Activated T-helper 1 cell treated with anti-CD3 and anti-CD28 coated beads, Interleukin-12 subunit alpha, Interleukin-12 subunit beta, Interleukin-2, Interleukin-4 antibody, amounts not matched to agents 30 ng/mL and 10 ng/mL and 1 ng/mL, durations not matched to agents 14 hours and 24 hours and 36 hours (primary cell): ENCODE measurements at places on chromosomes 5 and 9.
A peak's percentile ranks its signal among the peaks of the same experiment; 100 is the strongest.

DNA sequence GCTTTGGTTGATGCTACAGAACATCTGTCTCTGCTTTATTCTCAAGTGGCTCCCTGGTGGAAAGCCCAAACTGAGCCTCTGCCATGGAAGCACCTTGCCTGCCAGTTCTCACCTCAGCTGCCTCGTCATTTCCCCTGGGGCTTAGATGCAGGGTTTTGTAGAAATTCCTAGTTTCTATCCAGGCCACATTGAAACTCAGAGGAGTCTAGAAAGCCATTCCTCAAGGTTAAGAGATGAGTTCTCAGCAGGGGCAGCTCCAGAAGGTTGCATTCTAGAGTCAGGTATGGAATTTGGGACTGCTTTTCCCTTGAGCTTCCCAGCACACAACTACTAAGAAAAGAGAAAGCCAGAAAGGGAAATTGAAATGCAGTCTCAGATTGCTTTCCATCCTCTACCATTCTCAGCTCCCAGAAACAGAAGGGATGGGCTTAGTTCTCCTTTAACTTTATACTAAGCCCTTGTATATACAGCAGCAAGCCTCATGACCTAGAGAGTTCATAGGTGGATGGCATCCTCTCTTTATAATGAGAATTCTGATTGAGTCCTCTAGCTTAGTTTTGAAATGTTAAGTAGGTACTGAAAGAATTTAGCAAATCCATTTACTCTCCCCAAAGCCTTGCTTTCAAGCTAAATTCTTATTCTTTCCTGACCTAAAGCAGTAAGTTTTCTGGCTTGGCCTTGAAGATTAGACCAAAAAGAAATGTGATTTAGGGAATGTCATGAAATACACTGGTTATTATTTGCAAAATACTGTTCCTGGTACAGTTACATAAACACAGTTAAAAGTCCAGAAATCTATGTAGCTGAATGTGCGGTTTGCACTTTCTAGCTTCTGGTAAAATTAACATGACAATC lies 66.0 kb upstream of the MEF2C start:
- H3K4me3 ChIP-seq, result no peak overlapping the region
- H3K36me3 ChIP-seq, result no peaks in the 10 kb centered on the region
- no peak overlapping the region for H3K27ac ChIP-seq
- H3K4me1 ChIP-seq, result no peaks in the 10 kb centered on the region
- H3K27me3 ChIP-seq, result no peaks in the 10 kb centered on the region

DNA sequence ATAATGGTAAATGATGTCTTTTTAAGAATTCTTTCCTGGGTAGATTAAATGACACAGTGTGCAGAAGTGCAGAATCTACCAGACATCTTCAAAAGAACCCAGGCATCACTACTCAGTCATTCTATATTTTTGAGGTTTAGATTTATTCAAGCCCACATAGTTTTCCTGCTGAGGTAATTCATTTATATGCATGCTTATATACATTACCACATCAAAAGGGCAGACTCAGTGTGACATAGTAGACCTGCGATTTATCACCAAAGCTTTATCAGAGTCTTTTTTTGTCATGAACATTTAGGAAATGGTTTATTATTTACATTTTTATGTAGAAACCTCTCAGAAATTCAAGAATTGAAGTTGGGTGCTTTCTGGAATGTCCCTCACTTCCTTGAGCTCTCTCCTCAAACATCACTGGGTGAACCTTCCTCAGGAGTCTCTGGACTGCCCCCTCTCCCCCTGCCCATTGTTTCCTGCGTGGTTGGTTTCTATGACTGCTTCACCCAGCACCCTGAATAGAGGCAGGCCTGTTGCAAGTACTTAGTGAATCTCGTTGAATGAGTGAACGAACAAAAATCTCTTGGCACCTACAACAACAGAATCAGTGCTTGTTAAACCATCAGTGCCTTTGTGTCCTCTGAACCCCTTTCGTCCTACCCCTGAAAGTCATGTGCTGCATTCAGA lies 42.5 kb downstream of the ADAMTS16 start:
- H3K36me3 ChIP-seq, result no peaks in the 10 kb centered on the region
- H3K4me3 ChIP-seq, result no peak overlapping the region
- no peaks in the 10 kb centered on the region for H3K4me1 ChIP-seq
- H3K27ac ChIP-seq, result no peak overlapping the region
- no peaks in the 10 kb centered on the region for H3K27me3 ChIP-seq

GRCh38 chr9:129240581-129241211 lies 62.6 kb upstream of the IER5L start:
- no peaks in the 10 kb centered on the region for H3K27me3 ChIP-seq
- DNase-seq, result no peak
- no peak overlapping the region for H3K4me3 ChIP-seq
- no peaks in the 10 kb centered on the region for H3K36me3 ChIP-seq
- H3K27ac ChIP-seq, result no peak overlapping the region
- H3K4me1 ChIP-seq, result peaks cover 24% of the 10 kb centered on the region

DNA sequence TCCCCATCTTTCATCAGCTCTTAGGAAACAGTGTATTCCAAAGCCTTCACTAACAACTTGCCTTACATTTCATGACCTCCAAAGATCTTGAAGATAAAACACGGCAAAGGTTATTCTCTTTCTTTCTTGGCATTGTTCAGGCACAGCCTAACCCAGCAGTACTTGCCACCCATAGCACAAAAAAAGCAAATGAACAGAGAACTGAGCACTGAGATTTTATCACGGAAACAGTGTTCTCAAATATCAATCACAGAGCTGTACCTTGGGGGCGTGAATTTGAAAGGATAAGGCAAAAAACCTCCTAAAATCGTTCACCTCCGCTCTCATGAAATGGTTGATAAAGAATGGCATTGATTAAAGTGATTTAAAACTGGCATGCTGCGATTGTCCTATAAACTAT lies 16.9 kb upstream of the KCNV2 start:
- H3K27ac ChIP-seq, result no peak overlapping the region
- no peaks in the 10 kb centered on the region for H3K36me3 ChIP-seq
- no peaks in the 10 kb centered on the region for H3K27me3 ChIP-seq
- no peak overlapping the region for H3K4me3 ChIP-seq
- H3K4me1 ChIP-seq, result no peaks in the 10 kb centered on the region

DNA sequence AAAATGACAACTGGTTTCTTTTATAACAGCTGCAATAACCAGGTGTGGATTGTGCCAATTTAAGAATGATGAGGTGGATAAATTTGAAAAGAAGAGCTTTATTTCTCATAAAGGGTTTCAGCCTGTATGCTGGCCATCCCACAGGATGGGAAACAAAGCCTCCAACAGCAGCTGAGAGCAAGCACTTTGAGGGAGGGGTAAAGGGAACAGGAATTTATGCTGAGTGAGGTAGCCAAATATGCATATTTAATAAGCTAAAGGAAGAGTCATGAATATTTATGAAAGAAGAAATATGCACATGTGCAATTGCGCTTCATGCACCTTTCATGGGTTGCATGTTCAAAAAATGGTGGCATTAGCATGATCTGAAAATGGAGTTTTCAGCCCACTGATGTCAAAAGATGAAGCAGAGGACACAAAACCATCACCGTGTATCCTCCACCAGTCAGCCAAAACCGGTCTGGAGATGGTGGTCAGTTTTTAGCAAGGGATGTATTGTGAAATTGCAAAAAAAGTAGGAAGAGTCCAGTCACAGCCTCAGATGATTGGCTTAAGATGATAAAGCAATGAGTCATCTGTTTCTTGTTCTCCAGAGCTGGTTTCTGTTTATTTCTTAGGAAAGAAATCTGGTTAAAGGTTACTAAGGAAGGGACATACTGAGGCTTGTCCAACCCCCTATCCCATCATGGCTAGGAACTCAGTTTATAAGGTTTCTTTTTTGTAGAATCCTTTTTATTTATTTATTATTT lies 47.9 kb downstream of the DEPDC1B start:
- H3K4me1 ChIP-seq, result no peaks in the 10 kb centered on the region
- no peak for DNase-seq
- H3K27ac ChIP-seq, result no peak overlapping the region
- no peaks in the 10 kb centered on the region for H3K36me3 ChIP-seq
- H3K27me3 ChIP-seq, result no peaks in the 10 kb centered on the region

DNA sequence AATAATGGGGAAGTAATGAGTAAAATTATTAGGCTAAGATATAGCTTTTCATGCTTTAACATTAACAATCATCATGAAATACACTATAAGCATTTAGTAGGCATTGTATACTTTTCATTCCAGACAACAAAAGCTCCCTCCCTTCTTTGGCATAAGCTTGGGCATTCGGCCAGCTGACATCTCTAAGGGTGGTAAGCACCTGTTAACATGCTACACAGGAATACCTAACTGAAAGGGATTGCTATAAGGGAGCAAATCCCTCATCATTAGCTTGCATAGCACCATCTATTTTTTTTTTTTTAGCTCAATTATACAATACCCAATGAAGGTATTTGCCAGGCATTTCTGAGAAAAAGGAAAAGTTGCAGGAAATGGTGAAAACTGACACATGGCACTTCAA lies 16.6 kb downstream of the STRBP start:
- no peaks in the 10 kb centered on the region for H3K36me3 ChIP-seq
- H3K27ac ChIP-seq, result no peak overlapping the region
- DNase-seq, result no peak
- peaks cover 5% of the 10 kb centered on the region for H3K4me1 ChIP-seq
- no peak overlapping the region for H3K4me3 ChIP-seq
- H3K27me3 ChIP-seq, result peaks cover 2% of the 10 kb centered on the region

- H3K4me1 ChIP-seq, result peaks cover 26% of the 10 kb centered on the region
- no peak overlapping the region for H3K4me3 ChIP-seq
- H3K27ac ChIP-seq, result no peak overlapping the region
- no peak for DNase-seq
- H3K36me3 ChIP-seq, result no peaks in the 10 kb centered on the region
Observed at GRCh38 chr9:93593144-93593658, 16.8 kb downstream of the PHF2 start.

GRCh38 chr5:174293006-174293405 lies 247.5 kb downstream of the NSG2 start:
- H3K4me1 ChIP-seq, result no peaks in the 10 kb centered on the region
- no peak overlapping the region for H3K4me3 ChIP-seq
- no peak for DNase-seq
- H3K27me3 ChIP-seq, result peaks cover 2% of the 10 kb centered on the region
- no peak overlapping the region for H3K27ac ChIP-seq
- no peaks in the 10 kb centered on the region for H3K36me3 ChIP-seq

- no peak overlapping the region for H3K4me3 ChIP-seq
- no peak for DNase-seq
- no peak overlapping the region for H3K27ac ChIP-seq
- no peaks in the 10 kb centered on the region for H3K36me3 ChIP-seq
- H3K27me3 ChIP-seq, result peaks cover 1% of the 10 kb centered on the region
Observed at GRCh38 chr9:33241298-33241697, 1.3 kb downstream of the SPINK4 start.

DNA sequence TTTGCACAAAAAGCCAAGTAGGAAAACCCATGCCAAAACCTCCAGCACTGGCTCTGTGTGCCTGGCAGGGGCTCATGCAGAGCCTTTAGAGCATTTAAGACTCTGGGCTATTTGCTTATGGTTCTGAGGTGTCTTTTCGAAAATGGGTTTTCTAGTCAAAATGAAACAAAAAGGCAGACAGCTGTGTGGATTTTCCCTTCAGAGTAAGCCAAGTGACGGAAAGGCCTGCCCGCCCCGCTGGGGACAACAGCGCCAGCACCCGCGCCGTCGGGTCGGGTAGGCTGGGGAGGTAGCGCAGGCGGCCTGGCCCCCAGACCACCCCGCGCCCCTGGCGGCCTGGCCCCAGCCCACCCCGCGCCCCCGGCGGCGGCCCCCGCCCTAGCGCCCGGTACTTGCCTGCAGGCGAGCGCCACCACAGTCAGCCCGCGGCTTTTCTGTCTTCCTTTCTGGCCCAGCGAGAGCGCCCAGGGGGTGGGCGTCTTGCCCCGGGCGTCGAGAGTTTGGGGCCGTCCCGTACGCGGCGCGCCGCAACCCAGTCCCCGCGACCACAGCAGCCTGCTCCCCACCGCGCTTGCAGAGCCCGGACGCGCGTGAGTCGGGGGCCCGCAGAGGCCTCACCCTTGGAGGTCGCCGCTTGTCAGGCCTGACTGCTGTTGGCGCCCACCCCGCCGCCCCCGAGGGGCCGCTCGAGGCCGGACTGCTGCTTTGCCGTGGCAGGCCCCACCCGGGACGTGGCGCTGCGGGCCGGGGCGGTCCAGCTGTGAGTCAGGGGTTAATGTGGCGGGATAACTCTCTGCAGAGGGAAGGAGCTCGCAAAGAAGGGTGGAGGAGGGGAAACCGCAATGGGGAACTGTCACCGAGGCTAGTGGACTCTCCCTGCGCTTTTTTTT lies at the start of gene TICAM2:
Gene TICAM2, minus strand, starts transcription at position 779 of the 890 bp plus-strand sequence. CDS start 21,223 bp downstream, outside the sequence.
- H3K27me3 ChIP-seq, result no peaks in the 10 kb centered on the region
- peaks cover 35% of the 10 kb centered on the region for H3K4me1 ChIP-seq
- peak; percentile 65 for DNase-seq
- peak within 1 kb of the TSS; percentile 65 for H3K4me3 ChIP-seq

DNA sequence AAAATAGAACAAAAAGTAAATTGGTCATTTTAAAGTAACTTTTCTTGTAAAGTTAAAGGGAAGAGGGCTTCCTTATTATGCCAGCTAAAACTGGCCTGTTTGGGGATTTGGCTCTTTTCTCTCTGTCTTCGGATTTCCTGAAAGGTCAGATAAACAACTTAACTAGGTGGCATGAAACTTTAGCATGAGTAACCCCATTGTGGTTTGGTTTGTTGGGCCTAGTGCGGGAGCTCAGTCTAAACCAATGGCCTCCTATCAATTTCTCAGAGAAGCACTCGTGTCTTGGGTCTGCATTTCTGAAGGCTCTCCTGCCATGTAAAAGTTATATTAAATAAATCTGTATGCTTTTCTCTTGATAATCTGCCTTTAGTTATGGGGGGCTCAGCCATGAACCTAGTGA lies 48.5 kb upstream of the ANKH start:
- no peak overlapping the region for H3K4me3 ChIP-seq
- peaks cover 1% of the 10 kb centered on the region for H3K36me3 ChIP-seq
- H3K27ac ChIP-seq, result no peak overlapping the region

DNA sequence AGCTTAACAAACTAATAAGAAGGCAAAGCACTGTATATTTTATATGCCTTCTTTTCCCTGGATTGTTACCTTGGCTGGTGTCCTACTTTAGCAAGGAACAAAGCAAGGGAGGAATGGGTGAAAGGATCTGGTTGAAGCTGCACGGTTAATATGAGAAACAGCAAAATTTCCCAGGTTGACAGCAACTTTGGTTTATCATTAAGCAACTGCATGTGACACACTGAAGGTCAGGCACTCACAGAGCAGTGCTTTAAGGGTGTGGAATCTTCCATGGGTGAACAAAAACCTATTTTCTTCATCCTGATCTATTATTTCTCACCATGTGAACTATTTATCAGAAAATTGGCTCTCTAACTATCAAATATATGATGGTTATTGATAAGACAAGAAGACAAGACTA lies 109.0 kb upstream of the ATP10B start:
- no peaks in the 10 kb centered on the region for H3K4me1 ChIP-seq
- H3K36me3 ChIP-seq, result no peaks in the 10 kb centered on the region
- no peak overlapping the region for H3K4me3 ChIP-seq
- peaks cover 1% of the 10 kb centered on the region for H3K27me3 ChIP-seq

- no peak overlapping the region for H3K27ac ChIP-seq
- no peaks in the 10 kb centered on the region for H3K4me1 ChIP-seq
- H3K36me3 ChIP-seq, result peaks cover 49% of the 10 kb centered on the region
- no peak overlapping the region for H3K4me3 ChIP-seq
- no peaks in the 10 kb centered on the region for H3K27me3 ChIP-seq
Observed at GRCh38 chr5:50807661-50808060, 141.2 kb downstream of the PARP8 start.
